Activated CD4-positive, alpha-beta T cell treated with anti-CD3 and anti-CD28 coated beads, Interleukin-2, amount 50 U/mL, for 4 hours (primary cell): ENCODE measurements at places on chromosomes 16 and 17.

DNA sequence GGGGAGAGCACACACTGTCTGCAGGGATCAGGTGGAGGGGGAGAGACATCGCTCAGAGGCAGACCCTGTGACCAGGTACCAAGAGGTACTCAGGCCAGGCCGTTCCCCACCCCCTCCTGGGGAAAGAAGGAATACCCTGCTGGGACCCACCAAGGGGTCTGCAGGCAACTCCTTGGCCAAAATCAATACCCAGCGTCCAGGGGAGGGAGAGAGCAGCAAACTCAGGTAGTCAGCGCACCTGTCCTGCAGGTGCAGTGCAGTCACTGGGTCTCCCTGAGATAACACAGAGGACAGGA, 57.5 kb upstream of the DOC2B start:
- no peak for DNase-seq

DNA sequence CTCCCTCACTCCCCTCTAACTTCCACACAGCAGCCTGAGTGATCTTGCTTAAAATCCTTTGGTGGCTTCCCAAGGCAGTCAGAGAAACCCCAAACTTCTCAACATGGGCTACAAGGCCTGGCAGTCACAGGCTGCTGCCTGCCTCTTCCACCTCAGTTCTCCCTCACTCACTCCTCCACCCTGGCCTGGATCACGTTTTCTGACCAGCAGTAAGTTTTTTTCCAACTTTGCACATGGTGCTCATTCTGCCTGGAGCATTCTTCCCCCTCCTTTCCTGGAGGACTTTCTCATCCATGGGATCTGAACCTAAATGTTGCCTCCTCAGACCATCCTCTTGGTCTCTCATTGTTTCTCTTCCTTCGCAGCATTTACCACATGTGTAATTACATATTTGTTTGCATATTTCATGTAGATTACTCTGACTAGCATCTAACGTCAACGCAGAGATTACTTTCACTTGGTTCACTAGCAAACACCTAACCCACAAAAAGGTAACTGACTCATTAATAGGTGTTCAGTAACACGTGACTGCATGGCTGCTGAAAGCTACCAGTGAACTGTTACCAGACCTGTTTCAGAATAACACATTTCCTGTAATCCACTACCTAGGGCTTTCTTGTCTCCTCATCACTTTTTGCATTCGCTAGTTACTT, 17.1 kb downstream of the GNA13 start:
- DNase-seq: peak; percentile 29

GRCh38 chr17:13554231-13554630, 47.5 kb downstream of the HS3ST3A1 start:
- DNase-seq: no peak

DNA sequence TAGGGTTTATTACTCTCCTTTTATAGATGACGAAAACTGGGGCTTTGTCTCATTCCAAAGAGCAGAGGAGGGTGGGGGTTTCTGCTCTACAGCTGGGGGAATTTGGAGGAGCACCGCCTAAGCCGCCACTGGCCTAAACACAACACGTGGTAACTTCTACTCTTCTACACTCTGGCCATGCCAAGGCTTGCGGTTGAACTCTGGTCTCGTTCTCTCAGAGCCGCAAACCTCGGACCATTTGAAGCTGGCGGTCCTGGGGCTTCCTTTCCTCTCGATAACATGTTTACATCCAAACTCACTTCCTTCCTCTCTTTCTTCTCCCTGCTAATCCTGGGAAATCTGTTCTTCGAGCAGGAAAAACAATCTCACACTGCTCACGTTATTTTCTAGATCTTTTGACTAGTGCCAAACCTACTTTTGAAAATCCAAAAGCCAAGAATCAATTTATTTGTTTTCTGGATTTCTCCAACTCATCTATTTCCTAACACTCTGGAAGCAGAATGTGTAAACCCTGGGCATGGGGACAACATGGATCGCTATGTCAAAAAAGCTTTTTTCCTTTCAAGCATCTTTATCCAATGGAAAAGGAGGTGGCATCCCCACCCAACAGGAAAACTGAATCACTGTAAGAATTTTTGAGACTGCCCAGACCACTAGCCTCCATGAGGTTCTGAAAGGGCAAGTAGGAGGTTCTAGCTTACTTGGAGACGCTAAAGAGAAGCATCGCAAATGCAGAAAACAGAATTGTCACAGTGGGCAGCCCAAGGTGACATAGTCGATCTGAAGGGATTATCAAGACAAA, 13.6 kb upstream of the EEF2K start:
- peak; percentile 56 for DNase-seq

DNA sequence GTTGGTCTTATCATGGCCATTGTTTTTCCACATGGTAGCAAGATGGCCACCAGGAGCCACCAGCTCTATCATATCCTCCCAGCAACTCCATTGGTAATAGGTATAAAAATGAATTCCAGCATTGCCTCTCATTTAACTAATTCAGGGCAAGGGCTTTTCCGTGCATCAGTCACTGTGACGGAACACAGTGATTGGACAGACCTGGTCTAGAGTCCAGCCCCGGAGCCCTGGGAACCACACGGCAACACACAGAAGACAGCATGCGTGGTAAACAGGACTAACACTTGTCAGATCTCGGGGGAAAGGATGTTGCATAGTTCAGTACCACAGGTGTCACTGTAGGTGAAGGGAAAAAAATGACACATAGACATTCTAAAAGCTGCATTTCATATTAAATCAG, 638.0 kb upstream of the RBFOX1 start:
- DNase-seq: no peak

DNA sequence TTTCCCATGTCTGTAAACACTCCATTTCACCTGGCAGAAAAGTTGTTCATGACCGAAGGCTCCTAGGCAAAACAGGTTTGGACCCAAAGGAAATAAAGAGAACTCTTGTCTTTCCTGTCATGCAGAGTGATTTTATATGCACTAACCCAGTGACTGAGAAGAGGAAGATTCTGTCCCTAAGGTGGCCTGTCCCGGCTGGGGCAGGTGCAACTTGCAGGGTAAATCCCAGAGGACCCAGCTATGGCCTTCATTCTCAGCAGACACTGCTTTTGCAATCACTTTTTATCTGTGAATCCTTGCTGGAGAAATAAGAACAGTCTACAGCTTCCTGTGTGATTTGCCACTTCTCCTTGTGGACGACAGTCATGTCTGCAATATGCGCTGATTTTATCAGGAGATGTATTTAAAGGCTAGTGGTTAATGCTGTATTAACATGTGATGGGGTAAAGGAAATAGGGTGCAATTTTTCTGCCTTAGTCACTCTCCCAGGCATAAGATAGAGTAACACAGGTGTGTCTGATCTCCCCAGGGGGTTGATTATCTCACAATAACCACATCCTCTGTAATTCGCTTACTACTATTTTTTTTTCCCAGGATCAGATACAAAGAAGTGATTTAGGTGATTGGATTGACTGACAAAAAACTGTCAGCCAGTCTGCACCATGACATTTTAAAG, 696.8 kb upstream of the SOX9 start:
- no peak for DNase-seq

DNA sequence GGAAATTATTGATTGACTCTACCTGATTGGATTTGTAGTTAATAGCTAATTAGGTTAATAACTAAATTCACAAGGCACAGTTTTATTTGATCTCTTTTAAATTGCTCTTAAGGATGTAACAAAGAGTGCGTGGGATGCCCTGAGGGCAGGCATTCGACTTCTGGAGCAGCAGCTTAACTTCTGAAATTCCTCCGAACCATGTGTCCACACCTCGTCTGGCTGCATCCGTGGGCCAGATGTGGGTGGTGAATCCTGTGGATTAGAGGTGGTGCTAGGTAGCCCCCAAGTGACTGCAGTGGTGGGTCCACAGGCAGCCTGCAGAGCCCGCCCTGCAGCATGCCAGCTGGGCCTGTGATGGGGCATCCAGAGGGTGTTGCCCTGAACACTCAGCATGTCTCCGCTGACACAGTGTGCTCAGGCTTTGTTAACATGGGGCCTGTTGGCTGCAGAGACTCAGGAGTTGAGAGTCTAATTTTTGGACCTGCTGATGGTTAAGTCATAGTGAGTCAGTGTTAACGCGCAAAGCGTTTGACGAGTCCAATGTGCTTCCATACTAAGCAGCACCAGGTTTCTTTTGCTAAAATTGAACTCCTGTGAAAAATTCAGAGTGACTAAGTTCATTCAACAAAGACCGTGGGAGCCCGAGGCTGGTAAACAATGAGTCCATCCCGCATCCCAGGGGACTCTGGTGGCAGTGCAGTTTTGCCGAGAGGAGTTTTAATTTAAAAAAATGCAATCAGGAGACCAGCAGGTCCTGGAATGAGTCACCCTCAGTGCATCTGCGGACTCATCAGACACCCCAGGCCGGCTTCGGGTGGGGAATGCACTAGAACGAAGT, 3.8 kb upstream of the NPB start:
- no peak for DNase-seq

DNA sequence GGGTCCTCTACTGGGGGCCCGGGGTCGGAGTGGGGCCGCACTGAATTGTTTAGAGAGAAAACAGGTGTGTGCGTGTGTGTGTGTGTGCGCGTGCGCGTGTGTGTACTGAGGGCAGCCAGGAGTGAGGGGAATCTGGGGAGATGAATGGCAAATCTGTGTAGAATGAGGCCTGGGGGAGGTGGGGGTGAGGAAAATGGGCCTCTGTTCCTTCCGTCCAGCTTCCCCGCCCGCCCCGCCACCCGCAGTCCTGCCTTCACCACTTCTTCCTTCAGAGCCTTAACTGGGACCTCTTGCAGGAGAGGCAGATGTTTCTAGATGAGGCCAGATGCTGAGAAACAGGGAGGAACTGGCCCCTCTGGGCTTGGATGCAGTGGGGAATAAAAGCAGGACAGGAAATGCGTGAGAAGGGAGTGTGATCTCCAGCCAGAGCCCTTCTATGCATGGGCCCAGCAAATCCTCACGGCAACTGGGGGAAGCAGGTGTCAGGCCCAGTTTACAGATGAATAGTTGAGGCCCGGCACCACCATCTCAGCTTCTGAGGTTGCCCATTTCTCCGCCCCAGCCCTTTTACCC, 29.7 kb upstream of the NGFR start:
- DNase-seq: no peak

- no peak for DNase-seq
Measured at GRCh38 chr16:52727441-52727840, 180.5 kb upstream of the TOX3 start.

- DNase-seq: no peak
Measured at GRCh38 chr16:11151156-11151884, 104.7 kb downstream of the SOCS1 start.

DNA sequence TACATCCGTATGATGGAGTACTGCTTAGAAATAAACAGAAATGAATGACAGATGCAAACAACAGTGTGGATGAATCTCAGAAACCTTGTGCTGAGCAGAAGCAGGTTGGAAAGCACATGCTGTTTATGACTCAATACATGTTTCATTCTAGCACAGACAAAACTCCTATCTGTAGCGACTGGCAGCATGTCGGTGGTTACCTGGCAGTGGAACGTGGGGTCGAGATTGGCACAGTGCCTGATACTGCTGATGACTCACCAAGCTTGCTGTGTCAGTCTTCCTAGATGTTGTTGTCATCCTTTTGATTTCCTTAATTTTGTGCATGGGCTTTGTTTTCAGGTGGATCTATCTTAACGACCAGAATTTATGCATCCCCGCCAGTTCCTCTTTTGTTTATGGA, 62.1 kb downstream of the GAN start:
- peak; percentile 22 for DNase-seq

- no peak for DNase-seq
Measured at GRCh38 chr16:51055434-51055833, 95.6 kb downstream of the SALL1 start.

DNA sequence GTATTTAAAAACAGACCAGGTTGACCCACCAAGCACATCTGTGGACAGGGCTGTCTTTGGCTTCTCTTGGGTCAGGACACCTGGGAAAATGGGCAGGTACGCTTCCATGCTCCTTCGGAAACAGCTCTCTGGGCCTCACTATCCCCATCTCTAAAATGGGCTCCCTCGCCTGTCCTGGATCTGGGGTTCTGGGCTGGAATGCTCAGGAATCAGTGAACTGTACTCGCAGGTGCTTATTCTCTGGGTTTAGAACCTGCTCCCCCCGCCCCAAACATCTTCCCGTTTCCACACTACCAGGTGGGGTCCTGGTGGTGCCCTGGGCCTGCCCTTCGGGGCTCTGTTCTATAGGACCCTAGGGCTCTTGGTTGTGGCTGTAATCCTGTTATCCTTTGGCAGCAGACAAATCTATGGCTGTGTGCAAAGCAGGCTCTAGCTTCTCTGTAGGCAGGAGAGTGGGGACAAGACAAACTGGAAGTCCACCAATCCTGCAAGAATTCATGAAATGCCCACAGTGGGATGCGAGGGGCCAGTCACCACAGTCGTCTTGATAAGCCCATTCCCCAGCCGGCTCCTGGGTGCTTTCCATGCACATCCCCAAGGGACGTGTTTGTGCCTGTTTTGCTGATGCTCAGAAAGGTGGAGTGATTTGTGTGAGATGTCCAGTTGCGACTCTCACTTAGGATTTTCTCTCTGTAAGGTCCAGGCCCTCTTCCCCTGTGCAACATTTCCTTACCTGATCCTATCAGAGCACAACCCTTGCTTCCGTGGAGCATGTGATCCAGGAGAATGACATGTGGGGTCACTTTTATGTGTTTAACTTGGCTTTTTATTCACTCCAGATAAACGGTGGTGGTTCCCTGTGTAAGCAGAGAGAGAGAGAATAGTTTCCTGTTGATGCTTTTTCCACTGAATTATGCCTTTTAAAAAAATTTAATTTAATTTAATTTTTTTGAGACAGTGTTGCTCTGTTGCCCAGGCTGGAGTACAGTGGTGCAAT, 37.2 kb downstream of the HAPSTR1 start:
- no peak for DNase-seq

DNA sequence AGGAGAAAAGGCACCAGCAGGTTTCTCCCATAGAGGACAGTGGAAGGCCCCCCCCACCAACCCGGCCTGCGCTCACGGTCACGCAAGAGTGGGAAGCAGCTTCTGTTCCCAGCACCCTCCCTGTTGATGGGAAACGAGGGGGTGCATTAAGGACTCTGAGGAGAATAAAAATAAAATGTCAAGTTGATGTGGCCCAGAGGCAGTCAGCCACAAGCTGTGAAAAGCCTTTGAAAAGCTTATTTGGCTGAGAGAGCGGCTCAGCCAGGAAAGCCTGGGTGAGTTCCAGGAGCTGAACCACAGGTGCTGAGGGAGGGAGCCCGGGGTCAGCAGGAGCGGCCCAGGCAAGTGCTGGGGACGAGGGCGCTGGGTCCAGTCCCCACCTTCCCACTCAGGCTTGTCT, 26.9 kb upstream of the SPATA32 start:
- no peak for DNase-seq

DNA sequence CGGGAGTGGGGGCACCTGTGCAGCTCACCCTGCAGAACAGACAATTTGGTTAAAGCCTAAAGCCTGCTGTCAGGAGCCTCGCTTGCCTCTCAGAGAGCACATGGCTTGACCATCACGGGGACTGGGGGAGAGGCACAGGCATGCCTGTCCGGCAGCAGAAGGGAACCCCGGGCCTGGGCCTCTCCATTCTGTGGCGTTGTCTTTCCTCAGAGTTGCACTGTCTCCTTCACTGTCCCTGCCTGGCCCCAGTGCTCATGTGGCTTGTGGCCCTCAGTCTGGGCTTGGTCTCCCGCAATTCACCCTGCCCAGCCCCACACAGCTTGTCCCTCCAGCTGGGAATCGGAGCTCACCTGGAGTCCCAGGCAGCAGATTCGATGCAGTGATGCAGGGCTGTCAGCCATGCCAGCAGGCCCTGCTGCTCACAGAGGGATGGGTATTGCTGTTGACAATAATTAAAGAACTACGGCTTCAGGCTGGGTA, 189.9 kb downstream of the SEC14L1 start:
- no peak for DNase-seq

GRCh38 chr16:678209-678857, 1.9 kb upstream of the STUB1 start:
- DNase-seq: no peak

- no peak for DNase-seq
Measured at GRCh38 chr17:1186214-1186820, 6.5 kb upstream of the ABR start.

GRCh38 chr16:12613131-12613991, 190.3 kb downstream of the CPPED1 start:
- peak; percentile 19 for DNase-seq
